ENCODE measurements at places on chromosomes 2 and 18. TPM values are rescaled to one million over a fixed set of nuclear protein-coding genes. Genes with fewer than 3 reads are reported as not detected.

Gene TUBA3E
- not detected for polyA plus RNA-seq

Gene CD8B2
- 0.59 TPM for polyA plus RNA-seq

Gene HOXD9
- polyA plus RNA-seq: 3.0 TPM

Gene TMEM18
- polyA plus RNA-seq: 48.7 TPM

Gene PFN4
- 2.2 TPM for polyA plus RNA-seq

Gene DCC
- polyA plus RNA-seq: 27.3 TPM

Gene UGT1A3
- polyA plus RNA-seq: not detected

Gene INHBB
- polyA plus RNA-seq: 10.2 TPM

Gene PROC
- polyA plus RNA-seq: 4.8 TPM

Gene KLHL29
- 19.4 TPM for polyA plus RNA-seq

Gene CYP26B1
- 5.0 TPM for polyA plus RNA-seq

Gene LINC00305
- polyA plus RNA-seq: not detected

Gene TMEM150A
- polyA plus RNA-seq: 18.5 TPM

Gene GPR155
- polyA plus RNA-seq: 23.3 TPM

Gene TMEM37
- 1.6 TPM for polyA plus RNA-seq

Gene SGO2
- polyA plus RNA-seq: 6.8 TPM

Gene CD226
- polyA plus RNA-seq: 1.2 TPM

Gene IL1B
- polyA plus RNA-seq: 1.7 TPM

Gene ABHD3
- 24.7 TPM for polyA plus RNA-seq

Gene CNTNAP5
- polyA plus RNA-seq: 16.7 TPM

Gene CD8A
- polyA plus RNA-seq: 4.2 TPM

Gene SERPINB13
- not detected for polyA plus RNA-seq

Gene DNAJB2
- polyA plus RNA-seq: 163 TPM

Gene CHAC2
- polyA plus RNA-seq: 7.1 TPM

Gene CRIM1
- polyA plus RNA-seq: 35.9 TPM

Gene CFC1
- polyA plus RNA-seq: 21.4 TPM

Gene OTOS
- 0.39 TPM for polyA plus RNA-seq

Gene CD207
- polyA plus RNA-seq: not detected

Gene NTSR2
- 3.5 TPM for polyA plus RNA-seq

Gene ZFAND2B
- 46.4 TPM for polyA plus RNA-seq

Gene PARD6G
- 17.6 TPM for polyA plus RNA-seq

Gene CACNB4
- 24.8 TPM for polyA plus RNA-seq

All from spinal cord (tissue), 10 donors.